ENCODE measurements at places on chromosomes 3 and 15.

DNA sequence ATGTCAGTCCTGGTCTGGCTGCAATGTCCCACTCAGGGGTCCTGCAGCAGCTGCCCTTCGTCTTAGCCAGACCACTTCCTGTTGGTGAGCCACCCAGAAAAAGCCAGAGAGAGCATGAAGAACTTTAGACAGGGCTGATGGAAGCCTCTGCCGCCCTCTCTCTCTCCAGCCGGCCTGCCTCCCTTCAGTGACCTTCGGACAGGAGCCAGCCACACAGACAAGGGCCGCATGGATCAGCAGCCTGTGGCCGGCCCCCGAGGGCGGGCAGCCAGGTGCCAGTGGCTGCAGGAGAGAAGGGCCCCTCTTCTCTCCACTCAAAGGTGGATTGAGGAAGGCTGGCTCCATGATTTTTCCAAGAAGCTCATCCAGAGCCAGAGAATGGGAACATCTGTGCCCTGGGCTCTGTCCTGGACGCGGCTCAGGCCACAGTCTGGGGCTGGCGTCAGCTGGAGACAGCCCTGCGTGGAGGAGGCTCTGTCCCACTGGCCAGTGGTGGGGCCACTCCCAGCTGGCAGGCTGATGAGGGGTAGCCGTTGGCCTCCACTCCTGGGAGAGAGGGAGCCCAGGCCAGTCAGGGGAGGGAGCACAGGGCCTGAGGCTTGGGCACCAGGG is 42.9 kb downstream of the ISG20 start:
- H3K4me1 ChIP-seq, result no peaks in the 10 kb centered on the region
- no peaks in the 10 kb centered on the region for H3K36me3 ChIP-seq
- H3K27me3 ChIP-seq, result no peaks in the 10 kb centered on the region
- no peak overlapping the region for H3K27ac ChIP-seq

- peaks cover 27% of the 10 kb centered on the region for H3K4me1 ChIP-seq
- no peak overlapping the region for H3K27ac ChIP-seq
- no peak overlapping the region for H3K4me3 ChIP-seq
These were observed 94.4 kb downstream of the DNASE1L3 start for GRCh38 chr3:58116161-58116955.

- peaks cover 34% of the 10 kb centered on the region for H3K4me1 ChIP-seq
- no peak overlapping the region for H3K4me3 ChIP-seq
- DNase-seq, result no peak
These were observed 44.2 kb downstream of the MGLL start for GRCh38 chr3:127777921-127778656.

GRCh38 chr3:101801174-101801573 is 22.2 kb downstream of the NXPE3 start:
- H3K27ac ChIP-seq, result no peak overlapping the region
- H3K36me3 ChIP-seq, result peaks cover 11% of the 10 kb centered on the region
- no peak overlapping the region for H3K4me3 ChIP-seq
- DNase-seq, result no peak
- no peaks in the 10 kb centered on the region for H3K27me3 ChIP-seq
- no peaks in the 10 kb centered on the region for H3K4me1 ChIP-seq

DNA sequence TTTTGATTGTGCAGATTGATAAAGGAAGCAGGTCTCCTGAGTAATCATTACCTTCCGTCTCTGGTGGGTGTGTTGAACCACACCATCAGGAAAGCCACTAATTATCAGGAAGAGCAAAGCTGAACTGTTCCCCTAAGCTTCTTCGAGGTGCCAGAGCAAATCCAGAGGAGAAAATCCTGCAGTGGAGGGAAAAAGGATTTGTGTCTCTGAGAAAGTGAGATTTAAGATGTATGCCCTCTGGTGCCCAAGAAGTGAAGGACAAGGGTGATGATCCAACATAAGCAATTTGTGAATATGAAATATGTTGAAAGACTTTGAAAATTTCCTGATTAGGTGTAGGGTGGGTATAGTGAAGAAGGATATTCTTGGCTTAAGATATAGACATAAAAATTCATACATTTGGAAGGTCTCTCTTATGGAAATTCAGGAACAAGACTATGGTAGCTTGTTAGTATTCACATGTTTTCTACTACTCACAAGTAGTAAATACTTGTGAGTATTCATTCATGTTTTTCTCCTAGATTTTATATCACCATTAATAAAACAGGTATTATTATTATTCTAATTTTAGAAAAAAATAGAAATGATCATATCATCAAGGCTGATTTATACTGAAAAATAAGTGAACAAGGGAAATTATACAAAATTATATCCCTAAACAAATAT is 34.8 kb downstream of the COMMD2 start:
- no peaks in the 10 kb centered on the region for H3K4me1 ChIP-seq
- H3K36me3 ChIP-seq, result no peaks in the 10 kb centered on the region
- no peak overlapping the region for H3K4me3 ChIP-seq
- H3K27me3 ChIP-seq, result no peaks in the 10 kb centered on the region
- peak; percentile 46 for DNase-seq

DNA sequence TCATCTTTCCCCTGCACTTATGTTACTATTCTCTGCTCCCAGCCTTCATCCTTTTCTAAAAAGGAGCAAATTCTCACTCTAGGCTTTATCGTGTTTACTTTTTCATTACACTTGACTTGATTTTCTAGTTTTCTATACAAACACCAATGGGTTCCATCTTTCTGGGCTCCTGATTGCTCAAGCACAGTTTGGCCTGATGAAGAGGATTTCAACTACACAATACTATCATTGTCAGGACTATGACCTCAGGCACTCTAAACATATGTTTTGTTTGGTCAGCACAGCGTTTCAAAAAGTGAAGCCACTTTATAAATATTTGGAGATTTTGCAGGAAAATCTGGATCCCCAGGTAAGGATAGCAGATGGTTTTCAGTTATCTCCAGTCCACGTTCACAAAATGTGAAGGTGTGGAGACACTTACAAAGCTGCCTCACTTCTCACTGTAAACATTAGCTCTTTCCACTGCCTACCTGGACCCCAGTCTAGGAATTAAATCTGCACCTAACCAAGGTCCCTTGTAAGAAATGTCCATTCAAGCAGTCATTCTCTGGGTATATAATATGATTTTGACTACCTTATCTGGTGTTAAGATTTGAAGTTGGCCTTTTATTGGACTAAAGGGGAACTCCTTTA is 86.2 kb downstream of the TGFBR2 start:
- H3K4me3 ChIP-seq, result no peak overlapping the region
- no peak overlapping the region for H3K27ac ChIP-seq

DNA sequence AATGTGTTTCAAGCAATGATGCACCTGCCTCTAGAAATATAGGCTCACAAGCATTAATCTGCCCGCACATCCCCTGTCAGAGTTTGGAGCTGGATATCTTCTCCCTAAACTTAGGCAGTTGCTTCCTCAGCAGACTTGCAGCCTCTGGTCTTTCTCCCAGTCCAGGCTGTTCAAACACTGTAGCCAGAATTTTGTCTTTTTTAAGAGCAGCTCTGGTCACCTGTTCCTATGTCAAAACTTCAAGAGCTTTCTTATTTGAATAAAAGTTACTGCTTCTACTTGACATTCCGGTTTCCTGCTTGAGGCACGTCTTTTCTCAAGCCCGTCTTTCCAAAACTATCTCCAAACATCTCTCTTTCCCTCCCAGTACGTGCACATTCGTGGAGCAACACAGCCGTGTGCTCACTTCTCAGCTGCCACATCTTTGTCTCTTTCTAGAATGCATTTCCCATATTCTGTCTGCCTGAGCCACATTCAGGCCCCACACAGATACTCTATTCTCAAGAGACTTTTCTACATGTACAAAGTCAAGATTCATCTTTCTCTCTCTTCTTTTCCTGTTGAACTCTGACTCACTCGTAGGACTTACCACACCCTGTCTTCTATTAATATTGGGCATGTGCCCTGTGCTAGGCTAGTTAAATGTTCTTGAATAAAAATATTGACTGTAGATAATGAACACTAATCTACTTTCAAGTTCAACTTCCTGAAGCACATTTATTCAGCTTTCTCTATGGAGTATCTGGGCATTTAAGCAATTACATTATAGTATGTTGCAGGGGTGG is 307.7 kb upstream of the SOX2 start:
- H3K36me3 ChIP-seq, result no peaks in the 10 kb centered on the region
- no peaks in the 10 kb centered on the region for H3K27me3 ChIP-seq
- DNase-seq, result no peak
- H3K4me1 ChIP-seq, result no peaks in the 10 kb centered on the region
- H3K27ac ChIP-seq, result no peak overlapping the region
- H3K4me3 ChIP-seq, result no peak overlapping the region

DNA sequence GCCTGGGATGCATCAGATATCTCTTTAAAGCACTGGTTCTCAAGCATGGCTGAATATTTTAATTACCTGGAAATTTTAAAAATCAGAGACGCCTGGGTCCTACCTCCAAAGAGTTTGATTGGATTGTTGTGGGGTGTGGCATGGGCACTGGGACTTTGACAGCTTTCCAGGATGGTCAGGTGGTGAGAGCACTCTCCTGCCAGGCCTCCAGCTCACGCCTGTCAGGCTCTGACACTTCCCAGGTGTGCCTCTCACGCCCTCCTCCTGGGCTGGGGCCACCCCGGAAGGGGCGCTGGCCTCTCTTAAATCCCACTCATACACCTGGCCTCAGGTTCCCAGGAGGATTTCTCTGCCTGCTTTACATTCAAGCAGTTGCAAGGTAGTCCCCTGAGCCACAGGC is 48.5 kb downstream of the AMOTL2 start:
- no peaks in the 10 kb centered on the region for H3K36me3 ChIP-seq
- H3K4me3 ChIP-seq, result no peak overlapping the region
- DNase-seq, result peak; percentile 76
- no peaks in the 10 kb centered on the region for H3K27me3 ChIP-seq

DNA sequence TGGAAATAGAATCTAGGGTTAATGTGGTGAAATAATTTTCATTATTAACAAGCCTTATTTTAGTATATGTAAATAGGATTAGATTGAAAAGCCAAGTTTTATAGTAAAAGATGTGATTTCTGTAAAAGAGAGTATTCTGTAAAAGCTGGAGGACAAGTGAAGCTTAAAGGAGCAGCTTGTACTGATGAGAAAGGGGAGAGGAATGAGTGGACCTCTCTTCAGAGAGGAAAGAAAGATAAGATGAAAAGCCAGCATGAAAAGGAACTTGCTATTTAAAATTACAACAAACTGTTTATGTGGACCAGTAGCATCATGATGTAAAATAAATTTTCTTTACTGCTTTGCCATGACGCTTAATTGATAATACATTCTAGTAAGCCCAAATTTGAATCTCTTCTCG is 18.5 kb downstream of the ALCAM start:
- peaks cover 10% of the 10 kb centered on the region for H3K4me1 ChIP-seq
- no peaks in the 10 kb centered on the region for H3K27me3 ChIP-seq
- no peak overlapping the region for H3K4me3 ChIP-seq
- H3K27ac ChIP-seq, result no peak overlapping the region
- no peaks in the 10 kb centered on the region for H3K36me3 ChIP-seq

DNA sequence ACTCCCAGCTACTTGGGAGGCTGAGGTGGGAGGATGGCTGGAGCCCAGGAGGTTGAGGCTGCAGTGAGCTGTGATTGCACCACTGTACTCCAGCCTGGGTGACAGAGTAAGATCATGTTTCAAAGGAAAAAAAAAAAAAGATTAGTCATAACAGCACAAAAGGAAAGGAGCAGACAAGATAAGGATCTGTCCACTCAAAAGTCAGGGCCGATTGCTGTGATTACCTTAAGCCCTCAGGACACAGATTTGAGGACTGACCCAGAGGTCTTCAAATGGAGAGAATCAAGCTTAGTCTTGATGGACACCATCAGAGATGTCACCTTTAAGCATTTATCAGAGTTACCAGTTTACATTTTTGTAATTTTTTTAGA is 23.9 kb upstream of the HEG1 start:
- H3K4me3 ChIP-seq, result no peak overlapping the region
- no peaks in the 10 kb centered on the region for H3K27me3 ChIP-seq
- H3K27ac ChIP-seq, result no peak overlapping the region
- H3K36me3 ChIP-seq, result no peaks in the 10 kb centered on the region
- no peaks in the 10 kb centered on the region for H3K4me1 ChIP-seq

Measured in upper lobe of left lung (tissue), 6 donors.